A549 treated with ZK216348 at 1 μM for 4 hours (cell line): ENCODE measurements at places on chromosomes 11 and 22. TPM values are rescaled to one million over a fixed set of nuclear protein-coding genes. Genes with fewer than 3 reads are reported as not detected.

The CCDC15 gene
- 0.50 to 0.88 TPM (median 0.67 TPM) in 5 replicates for total RNA-seq

The RPS6KB2 gene
- 33.7 to 50.6 TPM (median 48.8 TPM) in 5 replicates for total RNA-seq

The LPXN gene
- 2.2 to 4.1 TPM (median 2.5 TPM) in 5 replicates for total RNA-seq

The NRXN2 gene
- total RNA-seq = 0.11 to 0.87 TPM (median 0.24 TPM) in 5 replicates
